ENCODE measurements at places on chromosomes 3 and 15.

DNA sequence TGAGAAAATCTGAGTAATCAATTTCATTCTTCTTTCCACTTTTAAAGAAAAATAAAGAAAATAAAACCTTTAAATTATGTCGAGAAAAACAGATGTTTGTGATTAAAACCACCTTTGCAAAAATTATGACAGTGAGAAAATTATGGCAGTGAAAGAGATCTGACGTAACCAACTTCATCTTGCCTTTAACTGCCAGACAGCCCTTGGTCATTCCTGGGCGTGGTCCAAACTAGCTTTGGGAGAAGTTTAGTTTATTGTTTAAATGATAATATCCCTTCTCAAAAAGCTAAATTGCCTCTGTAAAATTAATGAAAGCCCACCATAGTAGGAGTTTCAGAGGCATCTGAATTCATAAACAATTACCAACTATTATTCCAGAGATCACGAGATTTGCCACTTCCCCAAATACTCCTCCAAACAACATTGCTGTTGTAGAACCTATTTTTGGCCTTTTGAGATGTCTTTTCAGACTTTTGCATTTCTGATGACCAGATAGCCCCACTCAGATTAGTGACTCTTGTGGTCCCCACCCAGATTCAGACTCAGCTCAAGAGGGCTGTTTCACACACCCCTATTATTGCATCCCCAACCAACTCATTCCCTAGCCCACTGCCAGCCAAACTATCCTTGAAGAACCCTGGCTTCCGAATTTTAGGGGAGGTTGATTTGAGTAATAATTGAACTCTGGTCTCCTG is 664.4 kb upstream of the CBLB start:
- DNase-seq: no peak

DNA sequence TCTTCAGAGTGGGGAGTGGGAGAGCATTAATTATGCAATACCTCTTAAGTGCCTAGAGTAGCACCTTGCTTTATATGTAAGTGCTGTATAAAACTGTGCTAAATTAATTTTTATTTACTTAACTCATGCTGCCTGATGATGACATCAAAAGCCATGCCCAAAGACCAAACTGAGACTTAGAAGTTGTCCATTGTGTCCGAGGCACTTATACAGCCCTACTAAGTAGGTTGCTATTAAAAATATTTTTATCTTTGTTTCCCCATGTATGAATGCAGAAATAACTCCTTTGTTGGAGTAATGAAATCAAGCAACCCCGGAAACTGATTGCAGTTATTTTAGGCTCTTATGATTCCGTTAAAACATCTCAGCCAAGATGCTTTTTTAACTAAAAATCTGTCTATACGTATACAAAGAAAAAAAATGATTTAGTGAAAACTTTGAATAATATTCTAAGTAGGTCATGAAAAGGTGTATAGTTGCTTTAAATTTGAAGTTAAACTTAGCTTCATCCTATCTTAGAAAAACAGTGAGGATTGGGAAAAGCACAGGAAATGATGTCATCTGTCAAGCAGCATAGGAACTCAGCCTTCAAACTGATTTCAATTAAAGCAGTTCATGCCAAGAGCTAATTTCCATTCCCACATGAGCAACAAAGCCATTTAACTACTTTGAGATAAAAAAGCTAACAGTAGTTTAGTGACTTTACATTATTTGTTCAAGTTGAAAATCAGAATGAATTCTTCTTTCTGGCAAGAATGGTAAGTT is 43.0 kb downstream of the FBN1 start:
- no peak for DNase-seq

GRCh38 chr15:33182278-33182905 is 12.1 kb downstream of the FMN1 start:
- DNase-seq: no peak

- no peak for DNase-seq
Measured at GRCh38 chr3:153244961-153245360, 82.9 kb downstream of the RAP2B start.
